Activated T-cell treated with anti-CD3 and anti-CD28 coated beads, Interleukin-2, amount 50 U/mL, for 72 hours (primary cell): ENCODE measurements at places on chromosomes 11 and 22.
A peak's percentile ranks its signal among the peaks of the same experiment; 100 is the strongest.

GRCh38 chr22:30262917-30263741 lies 3.5 kb downstream of the OSM start:
- DNase-seq, result peak; percentile 86

DNA sequence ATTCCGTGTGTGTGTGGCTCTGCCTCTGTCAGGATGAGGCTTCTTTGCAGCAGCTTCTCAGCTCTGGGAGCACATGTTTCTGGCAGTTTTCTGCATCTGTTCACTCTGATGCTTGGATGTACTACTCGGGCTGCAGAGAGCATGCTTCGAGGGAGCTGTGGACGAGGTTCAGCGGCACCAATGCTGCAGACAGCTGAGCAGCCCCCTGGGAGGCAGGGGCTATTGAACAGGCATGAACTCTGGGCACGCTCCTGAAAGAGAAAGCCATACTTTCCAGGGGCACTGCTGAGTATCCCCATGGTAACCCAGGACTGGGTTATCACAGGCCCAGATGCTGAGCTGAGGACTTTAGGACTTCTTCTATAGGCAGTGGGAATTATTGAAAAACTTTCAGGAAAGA lies 33.8 kb downstream of the ADAMTS8 start:
- no peak for DNase-seq

DNA sequence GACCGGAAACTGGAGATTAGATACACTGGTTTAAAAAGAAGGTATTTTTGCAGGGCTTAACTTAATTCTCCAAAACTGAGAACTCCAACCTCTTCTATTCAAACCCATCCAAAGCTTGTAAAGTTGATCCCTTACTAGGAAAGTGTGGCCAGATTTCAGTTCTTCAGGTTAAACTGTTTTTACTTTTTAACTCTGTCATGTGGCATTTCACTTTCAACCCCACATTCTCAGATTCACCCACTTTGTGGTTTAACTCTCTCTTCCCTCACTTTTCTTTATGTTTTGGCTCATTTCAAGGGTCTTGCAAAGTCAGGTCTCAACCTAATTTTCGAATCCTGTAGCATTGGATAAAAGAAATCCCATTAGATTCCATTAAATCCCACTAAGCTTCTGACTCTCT lies 75.4 kb downstream of the MPPED2 start:
- DNase-seq, result no peak

DNA sequence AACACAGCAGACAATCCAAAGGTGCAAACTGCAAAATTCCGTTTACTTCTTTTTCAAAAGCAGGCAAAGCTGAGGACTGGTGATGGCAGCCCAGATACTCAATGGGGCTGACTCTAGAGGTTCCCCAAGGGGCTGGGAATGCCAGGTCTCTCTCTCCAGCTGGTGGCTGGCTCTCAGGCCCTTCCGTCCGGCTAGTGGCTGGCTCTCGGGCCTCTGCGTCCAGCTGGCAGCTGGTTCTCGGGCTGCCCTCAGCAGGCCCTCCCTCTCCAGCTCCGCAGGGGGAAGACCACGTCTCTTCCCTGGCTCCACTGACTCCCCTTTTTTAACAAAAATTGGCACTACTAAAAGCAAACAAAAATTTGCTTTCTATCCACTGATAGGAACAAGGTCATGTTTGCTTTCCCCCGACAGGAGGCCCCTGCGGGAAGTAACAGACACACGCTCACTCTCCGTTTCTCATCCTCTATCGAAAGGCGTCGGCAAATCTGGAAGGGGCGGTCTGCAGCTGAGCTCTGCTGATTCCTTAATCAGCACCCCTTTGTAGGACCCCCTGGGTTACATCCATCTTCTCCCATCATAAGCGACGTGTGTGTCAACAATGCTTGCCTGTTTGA lies 381.4 kb downstream of the BRD1 start:
- DNase-seq, result no peak

DNA sequence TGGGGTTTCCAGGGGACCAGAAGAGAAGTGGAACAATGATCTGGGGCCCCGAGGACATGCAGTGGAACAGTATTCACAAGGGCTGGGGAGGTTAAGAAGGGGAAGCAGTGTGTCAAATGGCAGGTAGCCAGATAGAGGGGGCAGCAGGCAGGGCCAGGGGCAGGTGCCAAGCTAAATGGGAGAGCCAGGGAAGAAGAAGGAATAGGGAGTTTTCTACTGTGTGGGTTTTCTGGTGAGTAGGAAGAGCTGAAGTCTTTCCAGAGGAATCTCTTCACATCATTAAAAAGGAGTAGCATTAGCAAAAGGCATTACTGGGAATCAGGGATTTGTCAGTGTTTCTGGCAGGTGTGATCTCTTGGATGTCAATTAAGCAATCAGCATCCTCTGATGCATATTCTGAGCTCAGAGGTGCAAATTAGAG lies 55.8 kb downstream of the IRAG1 start:
- no peak for DNase-seq

DNA sequence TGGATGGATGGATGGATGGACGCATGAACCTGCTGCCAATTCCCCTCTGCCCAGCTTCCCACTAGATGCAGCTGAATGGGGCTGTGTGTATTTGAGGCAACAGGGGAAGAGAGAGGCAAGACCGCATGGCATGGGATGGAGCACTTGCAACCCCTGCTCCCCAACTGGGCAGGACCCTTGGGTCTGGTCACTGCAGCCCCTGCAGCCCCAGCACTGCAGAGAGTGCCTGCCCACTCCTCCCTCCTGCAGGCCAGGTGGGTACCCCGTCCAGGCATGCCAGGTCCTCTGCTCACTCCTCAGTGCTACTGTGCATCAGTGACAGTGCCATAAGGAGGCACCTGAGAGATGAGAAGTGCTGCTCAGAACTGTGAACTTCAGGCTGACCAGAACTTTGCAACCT lies 40.3 kb downstream of the OSBPL5 start:
- no peak for DNase-seq

DNA sequence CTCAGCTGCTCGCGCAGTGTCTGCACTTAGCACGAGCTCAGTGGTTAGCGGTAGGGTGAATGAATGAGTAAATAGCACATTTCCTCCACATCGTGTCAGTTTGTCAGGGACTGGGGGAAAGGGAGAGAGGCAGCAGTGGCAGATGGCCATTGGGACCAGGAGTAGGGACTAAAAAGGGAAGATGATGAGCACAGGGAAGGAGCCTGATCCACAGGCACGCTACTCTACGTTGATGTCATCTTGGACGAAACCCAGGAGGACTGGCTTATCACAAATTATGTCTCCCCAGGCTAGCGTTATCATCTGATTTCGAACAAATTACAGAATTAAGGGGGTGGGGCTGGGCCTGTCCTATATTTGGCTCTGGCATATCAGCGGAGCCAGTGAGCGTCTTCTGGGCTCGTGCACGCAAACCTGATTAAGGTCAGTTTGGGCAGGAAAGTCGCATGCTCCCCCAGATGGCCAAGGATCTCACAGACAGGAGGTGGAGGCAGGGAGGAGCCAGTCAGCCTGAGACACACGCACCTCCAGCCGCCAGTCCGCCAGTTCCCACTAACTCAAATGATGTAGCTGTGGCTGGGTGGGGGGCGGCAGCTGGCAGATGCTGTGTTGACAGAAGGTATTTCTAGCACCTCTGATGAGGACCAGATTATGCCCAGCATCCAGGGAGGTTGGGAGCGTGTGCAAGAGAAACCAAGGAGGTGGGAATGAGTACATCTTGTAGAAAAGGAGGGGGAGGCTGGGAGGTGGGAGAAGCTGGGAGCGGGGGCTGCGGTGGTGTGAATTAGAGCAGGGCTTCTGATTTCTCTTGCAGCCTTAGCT lies 97.4 kb upstream of the PRDM11 start:
- DNase-seq, result no peak

DNA sequence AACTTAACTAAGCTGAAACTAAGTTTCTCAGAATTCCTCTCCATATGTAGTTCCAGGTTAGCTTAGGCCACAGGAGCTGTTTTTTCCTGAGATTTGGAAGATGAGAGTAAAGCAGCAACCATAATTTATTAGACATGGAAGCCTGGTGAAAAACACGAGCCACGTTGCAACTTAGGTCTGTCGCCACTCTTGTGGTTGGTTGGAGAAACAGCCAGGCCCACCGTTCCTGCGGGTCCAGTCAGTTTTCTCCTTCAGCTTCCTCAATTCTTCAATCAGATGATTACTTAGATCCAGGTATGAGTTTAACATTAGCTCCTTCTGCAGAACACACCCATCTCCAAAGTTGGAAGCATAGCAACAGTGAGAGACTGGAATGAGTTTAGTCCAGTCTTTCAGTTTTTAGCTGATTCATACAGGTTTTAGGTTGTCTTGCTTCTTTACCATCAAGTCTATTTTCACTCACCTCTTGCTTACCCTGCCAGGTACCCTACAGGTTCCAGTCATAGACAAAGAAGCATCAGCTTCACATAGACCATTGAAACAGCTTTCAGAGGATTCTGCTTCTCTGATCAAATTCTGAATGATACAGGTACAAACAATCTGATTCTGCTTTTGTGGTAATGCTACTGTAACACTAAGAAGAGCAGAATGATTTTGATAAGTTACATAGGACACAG lies 18.6 kb downstream of the CASP12 start:
- no peak for DNase-seq

GRCh38 chr22:17192186-17192585 lies 27.0 kb downstream of the ADA2 start:
- DNase-seq, result no peak

DNA sequence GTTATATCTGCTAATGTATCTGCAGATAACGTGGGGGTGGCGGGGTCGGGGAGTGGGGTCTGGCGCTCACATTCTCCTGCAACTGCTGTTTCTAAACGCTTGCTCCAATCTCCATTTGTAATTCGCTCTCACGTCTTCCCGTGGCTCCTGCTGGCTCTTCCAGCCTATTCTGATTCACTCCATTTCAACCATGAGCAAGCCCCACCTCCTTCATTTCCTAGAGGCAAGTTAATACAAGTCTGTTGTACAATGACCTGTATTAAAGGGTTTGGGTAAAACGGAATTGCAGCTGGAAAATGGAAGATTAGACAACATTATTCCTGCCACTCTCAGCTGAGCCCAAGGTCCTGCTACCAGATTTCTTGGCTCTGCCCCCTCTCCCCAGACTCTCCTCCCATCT lies 132.3 kb downstream of the CSNK2A3 start:
- DNase-seq, result no peak

DNA sequence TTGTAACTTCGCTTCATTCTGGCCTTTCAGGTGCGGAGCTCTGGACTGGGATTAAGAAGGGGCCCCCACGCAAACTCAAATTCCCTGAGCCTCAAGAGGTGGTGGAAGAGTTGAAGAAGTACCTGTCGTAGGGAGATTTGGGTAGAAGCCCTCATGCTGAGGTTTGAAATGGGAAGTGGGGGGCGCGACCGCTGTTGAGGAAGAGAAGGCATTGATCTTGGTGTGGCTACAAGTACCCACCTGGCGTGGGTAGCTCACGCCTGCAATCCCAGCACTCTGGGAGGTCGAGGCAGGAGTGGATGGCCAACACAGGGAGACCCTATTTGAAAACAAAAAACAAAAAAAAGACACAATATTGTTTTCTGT lies 779 bp downstream of the SELENOH start:
- no peak for DNase-seq

GRCh38 chr11:72744474-72744873 lies 7.7 kb downstream of the ARAP1 start:
- no peak for DNase-seq

GRCh38 chr11:69934861-69935494 lies 115.8 kb upstream of the FGF3 start:
- no peak for DNase-seq

GRCh38 chr11:119262668-119263351 lies 54.1 kb downstream of the MCAM start:
- DNase-seq, result peak; percentile 13

DNA sequence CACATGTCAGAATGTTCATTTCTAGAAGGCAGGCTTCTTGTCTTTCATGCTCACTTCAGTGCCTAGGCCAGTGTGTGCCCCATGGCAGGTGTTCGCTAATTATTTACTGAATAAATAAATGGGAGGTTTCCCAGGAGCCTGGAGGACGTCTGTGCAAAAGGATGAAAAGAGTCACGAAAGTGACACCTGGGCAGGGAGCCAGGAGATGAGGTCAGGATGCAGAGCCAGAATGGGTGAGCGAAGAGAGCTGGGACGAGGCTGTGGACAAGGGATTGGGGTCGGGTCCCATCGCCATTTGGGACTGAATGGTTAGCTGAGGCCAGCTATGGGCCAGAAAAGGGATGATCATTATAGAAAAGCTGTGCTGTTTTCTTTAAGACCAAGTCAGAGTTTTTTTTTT lies 560.4 kb downstream of the TBC1D22A start:
- DNase-seq, result no peak

DNA sequence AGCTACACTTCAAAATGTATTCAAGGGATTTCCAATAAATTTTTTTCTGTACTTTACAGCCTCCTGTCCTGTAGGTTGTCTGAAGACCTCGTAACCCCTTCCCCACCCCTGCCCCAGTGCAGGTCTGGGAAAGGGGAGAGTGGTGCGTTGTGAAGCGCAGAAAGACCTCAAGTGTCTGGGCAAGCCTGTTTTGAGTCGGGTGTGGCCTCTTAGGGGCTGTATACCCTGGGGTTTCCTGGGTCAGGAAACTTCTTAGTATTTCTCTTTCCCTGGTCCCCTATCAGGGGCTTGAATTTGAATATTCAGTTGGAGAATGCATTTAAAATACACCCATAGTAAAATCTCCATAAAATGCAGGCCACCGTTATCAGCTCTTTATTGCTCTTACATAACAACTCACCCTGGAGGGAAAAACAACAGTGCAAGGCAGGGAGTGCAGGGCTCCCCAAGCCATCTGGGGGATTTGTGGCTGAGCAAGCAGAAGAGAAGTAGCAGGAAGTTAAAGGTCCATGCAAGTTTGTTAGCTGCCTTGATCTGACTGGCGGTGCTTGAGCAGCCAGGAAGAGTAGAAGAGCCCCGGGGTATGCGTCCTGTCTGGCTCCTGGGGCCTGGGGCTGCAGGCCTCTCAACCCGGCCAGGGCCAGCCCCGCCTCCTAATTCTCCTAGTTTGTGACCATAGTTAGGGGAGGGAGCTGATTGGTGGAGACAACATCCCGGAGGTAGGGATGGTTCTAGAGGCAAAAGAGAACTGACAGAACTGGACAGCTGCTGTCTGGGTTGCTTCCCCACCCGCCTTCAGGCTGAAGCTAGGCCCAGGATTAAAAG lies 25.7 kb downstream of the ARHGAP1 start:
- no peak for DNase-seq

- DNase-seq, result no peak
These were observed 4.7 kb downstream of the B3GNT6 start for GRCh38 chr11:77038825-77039326.

DNA sequence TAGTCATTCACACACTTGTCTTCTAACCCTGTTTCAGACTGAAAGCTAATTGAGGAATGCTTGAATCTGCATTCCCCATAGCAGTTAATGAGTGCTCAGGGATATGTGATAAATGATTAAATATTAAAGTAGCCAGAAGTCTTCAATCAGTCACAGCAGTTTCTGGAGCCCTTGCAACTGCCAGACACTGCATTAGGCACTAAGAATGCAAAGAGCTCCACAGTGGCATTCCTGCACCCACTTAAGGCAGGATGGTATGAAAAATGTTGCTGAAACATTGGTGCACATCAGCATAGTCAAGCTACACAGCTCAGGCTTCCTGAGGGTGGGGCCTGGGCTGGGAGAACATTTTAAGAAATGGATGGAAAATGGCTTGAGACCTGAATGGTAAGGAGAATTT lies 6.5 kb downstream of the DTX4 start:
- no peak for DNase-seq

GRCh38 chr22:42881982-42882656 lies 25.0 kb upstream of the ARFGAP3 start:
- no peak for DNase-seq

- DNase-seq, result no peak
These were observed 12.9 kb downstream of the DPP3 start for GRCh38 chr11:66493130-66493529.
